ENCODE measurements at places on chromosomes 5 and 9.

DNA sequence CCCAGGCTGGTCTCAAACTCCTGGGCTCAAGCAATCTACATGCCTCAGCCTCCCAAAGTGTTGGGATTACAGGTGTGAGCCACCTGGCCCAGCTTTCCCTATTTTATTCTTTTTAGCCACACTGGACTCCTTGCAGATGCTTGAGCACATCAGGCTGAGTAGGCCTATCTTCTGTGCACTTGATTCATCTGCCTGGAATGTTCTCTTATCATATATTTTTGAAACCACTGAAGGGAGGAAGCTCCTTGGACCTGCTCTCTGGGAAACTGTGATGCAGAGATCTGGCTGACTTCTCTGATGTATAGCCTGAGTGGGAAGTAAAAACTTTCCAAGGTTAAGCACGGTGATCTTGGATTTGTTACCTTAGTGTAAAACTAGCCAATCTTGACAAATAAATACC is 6.5 kb upstream of the MAT2B start:
- no peak for DNase-seq

GRCh38 chr5:55176176-55176818 is 3.3 kb upstream of the CDC20B start:
- peak; percentile 14 for DNase-seq

DNA sequence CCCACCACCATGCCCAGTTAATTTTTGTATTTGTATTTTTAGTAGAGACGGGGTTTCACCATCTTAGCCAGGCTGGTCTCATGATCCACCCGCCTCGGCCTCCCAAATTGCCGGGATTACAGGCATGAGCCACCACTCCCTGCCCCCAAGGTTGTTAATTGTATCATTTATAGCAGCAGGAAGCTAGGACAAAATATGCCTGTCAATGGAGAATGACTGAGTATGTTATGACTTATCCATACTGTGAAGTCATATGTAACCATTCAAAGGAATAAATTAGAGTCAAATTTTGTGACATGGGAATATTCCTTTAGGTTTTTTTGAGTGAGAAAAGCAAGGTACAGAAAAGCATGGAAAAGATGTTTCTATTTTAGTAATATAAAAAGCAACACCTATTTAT is 3.9 kb upstream of the DAB2 start:
- DNase-seq: no peak

DNA sequence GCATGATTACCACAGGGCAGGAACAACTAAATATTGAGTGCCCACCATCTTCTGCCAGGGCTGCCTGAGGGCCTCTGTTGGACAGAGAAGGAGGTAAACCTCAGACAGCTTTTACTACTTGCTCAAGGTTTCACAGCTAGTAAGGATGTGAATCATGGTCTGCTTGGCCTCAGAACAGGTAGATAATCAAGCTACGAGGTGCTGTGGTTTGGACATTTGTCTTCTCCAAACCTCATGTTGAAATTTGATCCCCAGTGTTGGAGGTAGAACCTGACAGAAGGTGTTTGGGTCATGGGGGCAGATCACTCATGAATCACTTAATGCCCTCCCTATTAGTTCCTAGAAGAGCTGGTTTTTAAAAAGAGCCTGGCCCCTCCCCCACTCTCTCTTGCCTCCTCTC is 541.2 kb upstream of the TRPC7 start:
- DNase-seq: no peak

GRCh38 chr5:72222521-72222920 is 97.5 kb downstream of the MRPS27 start:
- DNase-seq: no peak

- no peak for DNase-seq
Observed at GRCh38 chr9:15469406-15469805, 41.4 kb downstream of the PSIP1 start.

- DNase-seq: no peak
Observed at GRCh38 chr9:135718616-135719015, 16.6 kb downstream of the KCNT1 start.

GRCh38 chr5:171676286-171676944 is 109.2 kb upstream of the SMIM23 start:
- no peak for DNase-seq

DNA sequence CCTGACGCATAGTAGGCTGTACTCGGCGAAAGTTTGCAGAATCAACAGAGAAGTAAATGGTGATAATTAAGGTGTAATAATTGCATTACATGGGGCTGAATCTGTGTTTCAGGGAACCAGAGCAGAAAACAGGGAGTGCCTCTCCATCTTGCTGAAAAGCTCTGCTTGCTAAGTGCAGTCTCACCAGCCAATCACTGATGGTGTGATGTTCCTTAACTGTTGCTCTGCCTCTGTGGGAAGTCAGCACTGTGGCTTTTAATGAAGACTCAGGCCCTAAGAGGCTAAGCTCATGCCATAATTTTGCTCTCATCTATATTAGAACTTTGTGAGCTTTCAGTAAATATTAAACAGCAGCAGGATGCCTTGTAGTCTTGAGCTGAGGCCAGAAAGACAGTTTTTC is 4.5 kb downstream of the PHF24 start:
- DNase-seq: no peak

DNA sequence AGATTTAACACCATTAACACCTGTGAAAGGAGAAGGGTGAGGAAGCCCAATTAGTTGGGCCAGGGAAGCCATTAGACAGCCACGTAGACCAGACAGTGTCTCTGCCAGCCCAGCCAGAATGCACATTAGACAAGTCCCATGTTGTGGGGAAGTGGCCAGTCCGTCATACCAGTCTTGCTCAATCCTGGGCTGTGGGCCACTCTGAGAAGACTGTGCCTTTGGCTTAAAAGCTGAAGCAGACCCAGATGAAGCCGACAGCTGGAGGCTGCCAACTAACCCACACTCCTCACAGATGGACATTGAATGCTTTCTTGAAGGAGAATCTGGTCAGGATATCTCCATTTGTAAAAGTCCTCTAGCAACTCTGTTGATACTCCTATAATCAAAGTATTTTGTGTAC is 128.5 kb downstream of the CHSY3 start:
- no peak for DNase-seq

DNA sequence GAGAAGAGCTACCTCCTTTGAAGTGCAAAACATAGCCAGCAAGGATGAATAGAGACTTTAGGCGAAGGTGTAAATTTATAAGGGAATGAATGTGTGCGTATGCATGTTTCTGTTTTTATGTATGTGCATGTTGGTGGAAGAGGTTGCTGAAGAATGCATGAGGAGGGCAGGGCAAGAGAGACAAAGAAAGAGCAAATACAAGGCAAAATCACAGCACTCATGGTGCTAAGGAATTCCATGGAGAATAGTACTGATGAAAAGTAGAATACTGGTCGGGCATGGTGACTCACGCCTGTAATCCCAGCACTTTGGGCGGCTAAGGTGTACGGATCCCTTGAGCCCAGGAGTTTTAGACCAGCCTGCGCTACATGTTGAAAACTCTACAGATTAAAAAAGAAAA is 762.1 kb upstream of the PTPRD start:
- DNase-seq: no peak

GRCh38 chr5:8081179-8081578 is 212.2 kb downstream of the MTRR start:
- DNase-seq: no peak

- DNase-seq: no peak
Observed at GRCh38 chr5:139461698-139462097, 845 bp downstream of the ECSCR start.

- no peak for DNase-seq
Observed at GRCh38 chr9:105714020-105714331, 19.6 kb downstream of the TMEM38B start.

- no peak for DNase-seq
Observed at GRCh38 chr5:178561746-178562264, 28.4 kb downstream of the COL23A1 start.

GRCh38 chr9:95431286-95431685 is 85.5 kb downstream of the PTCH1 start:
- no peak for DNase-seq

DNA sequence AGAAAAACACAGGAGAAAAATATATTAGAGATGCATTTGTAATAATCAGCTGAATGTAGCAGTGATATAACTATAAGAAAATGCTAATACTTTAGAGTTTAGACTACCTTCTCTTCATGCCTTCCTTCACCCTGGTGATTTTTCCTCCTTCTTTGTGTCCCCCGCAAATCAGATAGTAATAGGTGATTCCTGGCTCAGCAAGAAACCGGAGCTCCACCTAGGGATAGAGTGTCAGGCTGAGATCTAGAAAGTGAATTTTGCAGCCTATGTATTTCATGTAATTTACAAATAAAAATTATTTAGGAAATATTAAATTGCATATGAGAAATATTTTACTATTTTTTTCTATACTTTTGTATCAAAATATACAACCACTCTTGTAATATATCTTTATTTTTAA is 109.8 kb upstream of the ST8SIA4 start:
- no peak for DNase-seq

DNA sequence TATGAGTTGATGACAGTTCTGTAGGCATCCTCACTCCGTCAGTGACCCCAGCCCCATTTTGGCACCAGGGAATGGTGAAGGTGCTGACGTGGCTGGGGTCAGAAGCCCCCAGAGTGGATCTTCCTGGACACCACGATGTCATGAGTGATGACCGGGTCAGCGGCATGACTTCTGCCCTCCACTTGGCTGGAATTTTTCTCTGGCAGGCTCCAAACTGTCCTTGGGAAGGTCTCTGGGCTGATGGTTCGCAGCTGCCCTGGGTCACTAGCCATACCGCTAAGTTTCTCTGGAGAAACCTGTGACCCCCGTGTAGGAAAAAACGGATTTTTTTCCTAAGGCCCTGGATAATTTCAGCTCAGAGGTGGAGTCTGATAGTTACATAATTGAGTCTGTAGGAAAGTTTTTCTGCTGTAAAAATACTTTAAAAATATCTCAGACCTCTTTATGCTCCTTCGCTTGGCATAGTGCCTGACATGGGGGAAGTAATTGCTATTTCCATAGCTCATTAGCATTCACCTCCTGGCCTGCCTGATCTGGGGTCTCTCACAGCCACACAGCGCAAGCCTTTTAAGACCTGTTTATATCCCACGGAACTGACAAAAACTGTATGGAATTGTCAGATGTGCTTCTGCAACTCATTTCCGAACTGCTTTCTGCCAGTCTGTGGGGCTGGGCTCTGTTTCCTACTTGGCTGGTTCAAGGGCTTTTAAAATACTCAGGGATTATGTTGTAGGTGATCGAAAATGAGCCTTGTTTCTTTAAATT is 69.2 kb downstream of the ANGPTL2 start:
- DNase-seq: no peak

DNA sequence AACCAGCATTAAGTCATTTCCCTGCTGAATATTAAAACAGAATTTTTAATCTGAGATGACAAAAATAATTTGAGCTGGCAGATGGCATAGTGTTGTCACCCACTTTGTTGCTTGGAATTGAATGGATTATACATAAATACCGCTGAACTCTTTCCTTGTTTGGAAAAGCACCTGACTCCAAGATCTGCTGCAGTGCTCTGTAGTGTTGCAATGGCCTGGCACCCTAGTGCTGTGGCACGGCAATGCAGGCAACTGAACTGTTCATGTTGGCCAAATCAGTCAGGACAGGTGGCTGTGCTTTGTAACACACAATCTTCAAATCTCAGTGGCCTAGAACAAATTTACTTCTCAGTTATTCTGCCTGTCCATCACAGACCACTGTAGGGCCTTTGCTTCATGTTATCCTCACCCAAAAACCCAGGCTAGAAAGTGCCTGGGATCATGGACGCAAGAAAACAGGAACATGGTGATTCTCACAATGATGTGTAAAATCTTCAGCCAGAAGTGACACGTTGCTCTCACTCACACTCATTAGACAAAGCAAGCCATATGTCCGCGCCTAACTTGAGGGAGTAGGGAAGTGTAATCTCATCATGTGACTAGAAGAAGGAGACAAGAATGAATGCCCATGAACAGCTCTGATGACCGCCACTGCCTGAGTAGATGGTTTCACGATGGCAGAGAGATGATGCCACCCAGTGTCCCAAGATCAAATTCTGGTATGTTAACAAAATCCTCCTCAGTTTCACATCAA is 191.9 kb upstream of the PUM3 start:
- DNase-seq: no peak

GRCh38 chr9:126784401-126784800 is 20.4 kb upstream of the ZBTB43 start:
- no peak for DNase-seq

DNA sequence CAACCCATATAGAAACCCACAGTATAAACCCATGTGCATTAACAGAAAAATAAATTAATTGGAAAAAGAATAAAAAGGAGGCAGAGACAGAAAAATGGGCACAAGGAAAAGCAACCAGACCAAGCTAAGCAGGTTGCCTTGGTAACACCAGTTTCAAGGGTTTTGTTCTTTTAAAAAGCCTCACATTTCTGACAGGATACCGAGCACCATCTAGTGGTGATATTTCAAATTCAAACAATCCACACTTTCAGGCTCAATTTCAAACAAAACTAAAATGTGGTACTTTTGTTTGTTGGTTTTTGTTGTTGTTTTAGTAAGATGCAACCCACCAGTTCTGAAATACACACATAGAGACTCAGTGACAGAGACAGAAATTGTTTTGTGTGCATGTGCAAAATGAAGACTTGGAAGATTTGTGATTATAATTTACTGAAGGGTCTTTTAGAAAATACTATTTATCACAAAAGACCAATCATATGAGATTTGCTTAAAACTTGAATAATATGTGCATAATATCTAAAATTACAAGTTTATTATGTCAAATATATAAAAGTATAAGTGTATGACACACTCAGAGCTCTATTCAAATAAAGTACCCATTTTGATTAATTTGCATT is 318.2 kb downstream of the SLCO4C1 start:
- DNase-seq: peak; percentile 36

DNA sequence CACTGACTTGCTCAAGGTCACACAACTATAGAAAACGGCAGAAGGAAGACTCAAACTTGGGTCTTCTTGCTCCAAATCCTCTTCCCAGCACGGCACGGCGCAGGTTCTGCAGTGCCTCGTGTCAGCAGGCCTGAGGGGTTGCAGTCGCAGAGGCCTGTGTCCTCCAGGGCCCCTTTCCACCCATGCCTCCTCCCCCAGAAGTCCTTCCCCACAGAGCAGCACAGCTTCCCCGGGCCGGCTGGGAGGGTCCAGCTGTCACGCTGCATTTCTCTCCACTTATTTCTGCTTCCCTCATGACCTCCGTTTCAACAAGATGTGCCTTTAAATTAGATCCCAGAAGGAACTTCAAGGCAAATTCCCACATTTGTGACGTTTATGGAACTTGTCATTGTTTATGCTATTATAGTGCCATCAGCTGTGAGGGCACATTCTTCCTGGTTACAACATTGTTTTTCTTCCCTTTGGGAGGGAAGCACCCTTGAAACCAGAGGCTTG is 148.4 kb downstream of the C5orf15 start:
- no peak for DNase-seq

- peak; percentile 54 for DNase-seq
Observed at GRCh38 chr5:131634666-131634995, 398 bp downstream of the RAPGEF6 start.

- DNase-seq: no peak
Observed at GRCh38 chr9:92965061-92965758, 17.9 kb downstream of the FGD3 start.

DNA sequence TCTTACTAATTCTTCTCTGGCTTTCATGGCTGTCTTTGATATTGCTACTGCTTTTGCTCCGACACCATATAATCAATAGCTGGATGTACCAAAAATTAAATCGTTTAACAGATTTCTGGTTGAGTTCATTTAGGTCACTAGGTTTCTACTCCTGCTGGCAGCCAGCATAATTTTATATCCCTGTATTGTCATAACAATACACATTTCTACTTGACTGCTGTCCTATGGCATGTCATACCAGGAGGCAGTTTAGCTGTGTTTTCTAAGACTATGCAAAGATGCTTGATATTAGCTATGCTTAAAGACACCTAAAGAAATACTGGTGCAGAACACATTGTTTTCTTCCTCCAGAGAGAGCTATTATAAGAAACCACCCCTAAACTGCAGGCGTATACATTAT is 337.2 kb upstream of the CDH6 start:
- DNase-seq: no peak

- no peak for DNase-seq
Observed at GRCh38 chr5:148853868-148854267, 27.5 kb downstream of the ADRB2 start.
